ENCODE measurements at places on chromosomes 7 and 10.

DNA sequence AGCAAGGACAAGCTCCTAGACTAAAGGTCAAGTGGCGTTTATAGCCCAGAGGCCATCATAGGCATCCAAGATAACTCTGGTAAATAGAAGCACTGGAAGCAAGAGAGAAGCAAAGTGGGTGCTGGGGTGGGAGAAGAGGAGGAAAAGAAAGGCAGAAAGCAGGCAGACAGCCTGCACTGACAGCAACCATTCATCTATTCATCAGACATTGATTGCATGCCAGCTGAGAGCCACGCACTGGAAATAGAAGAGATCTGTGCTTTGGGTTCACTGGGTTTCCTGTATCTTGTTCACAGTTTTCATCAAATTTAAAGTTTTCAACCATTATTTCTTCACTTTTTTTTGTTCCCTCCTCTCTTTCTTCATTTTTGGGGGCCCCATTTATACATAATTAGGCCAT is 4.7 kb upstream of the SLIT1 start:
- no peak for DNase-seq

DNA sequence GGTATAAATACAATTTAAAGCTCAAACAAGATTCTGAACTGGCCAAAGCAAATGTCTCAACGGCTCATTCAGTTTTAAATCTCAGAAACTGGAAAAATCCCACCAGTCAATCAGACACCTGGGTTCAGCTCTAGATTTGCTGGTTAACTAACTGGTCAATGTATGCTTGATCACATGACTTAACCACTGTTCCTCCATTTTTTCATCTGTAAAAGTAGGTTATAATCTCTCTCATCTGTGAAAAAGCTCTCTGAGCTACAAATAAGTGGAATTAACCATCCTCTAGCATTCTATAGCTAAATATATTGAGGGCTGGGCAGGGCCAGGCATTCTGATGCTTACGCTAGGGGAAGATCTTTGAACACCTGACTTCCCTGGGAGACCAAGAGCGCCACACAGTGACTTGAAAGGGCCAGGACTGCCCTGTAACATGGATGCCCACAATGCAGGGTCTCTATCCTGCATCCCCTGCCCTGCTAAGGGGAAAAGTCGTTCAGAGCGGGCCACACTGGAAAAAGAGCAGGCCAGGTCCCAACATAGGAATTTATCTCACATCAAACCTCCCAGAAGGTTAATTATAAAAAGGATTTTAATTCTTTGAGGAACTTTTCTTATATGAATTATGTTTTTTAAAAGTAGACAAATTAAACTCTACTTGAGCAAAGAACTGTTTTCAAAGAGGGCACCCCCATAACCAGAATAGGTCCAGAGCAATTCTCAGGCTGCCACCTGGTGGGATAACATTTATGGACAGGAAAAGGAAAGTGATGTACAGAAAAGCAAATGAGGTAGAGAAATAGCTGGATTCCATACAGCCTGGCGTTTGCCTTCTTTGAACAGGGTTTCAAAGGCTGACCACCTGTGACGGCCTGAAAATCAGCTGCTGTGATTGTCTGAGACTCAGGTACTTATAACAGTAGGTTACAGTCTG is 1.8 kb downstream of the RP9 start:
- peak; percentile 17 for DNase-seq

GRCh38 chr10:90175161-90175681 is 473.8 kb downstream of the KIF20B start:
- DNase-seq: no peak

GRCh38 chr7:125089171-125089570 is 159.5 kb upstream of the POT1 start:
- no peak for DNase-seq

- DNase-seq: no peak
These were observed 21.1 kb downstream of the FRMD4A start for GRCh38 chr10:14309593-14309992.

- DNase-seq: no peak
These were observed 75.2 kb downstream of the DIP2C start for GRCh38 chr10:614139-614711.

GRCh38 chr10:1422275-1422674 is 315.1 kb downstream of the ADARB2 start:
- no peak for DNase-seq

All from CD8-positive, alpha-beta T cell (primary cell).